Stimulated activated CD8-positive, alpha-beta memory T cell treated with anti-CD3 and anti-CD28 coated beads, Interleukin-7, amount 100 ng/mL, for 1 hour (primary cell): ENCODE measurements at places on chromosomes 6 and 20.

DNA sequence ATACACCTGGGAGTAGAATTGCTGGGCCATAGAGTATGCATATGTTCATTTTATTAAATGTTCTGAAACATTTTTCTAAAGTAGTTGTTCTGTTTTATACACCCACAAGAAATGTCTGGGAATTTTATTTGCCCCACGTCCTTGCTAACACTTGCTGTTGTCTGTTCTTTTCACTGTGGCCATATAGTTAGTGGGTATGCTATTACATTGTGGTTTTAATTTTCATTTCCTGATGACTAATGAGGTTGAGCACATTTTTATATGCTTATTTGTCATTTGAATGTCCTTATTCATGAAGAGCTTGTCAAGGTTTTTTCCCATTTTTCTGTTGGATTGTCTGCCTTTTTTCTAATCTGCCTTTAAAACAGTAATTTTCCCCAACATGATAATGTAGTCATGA lies 41.5 kb upstream of the TGM3 start:
- no peak for DNase-seq

GRCh38 chr20:41476013-41476441 lies 109.4 kb upstream of the EMILIN3 start:
- no peak for DNase-seq

GRCh38 chr6:149628875-149629510 lies 19.5 kb downstream of the KATNA1 start:
- DNase-seq = no peak

- DNase-seq = no peak
Measured at GRCh38 chr6:3009930-3010329, 10.2 kb downstream of the NQO2 start.

DNA sequence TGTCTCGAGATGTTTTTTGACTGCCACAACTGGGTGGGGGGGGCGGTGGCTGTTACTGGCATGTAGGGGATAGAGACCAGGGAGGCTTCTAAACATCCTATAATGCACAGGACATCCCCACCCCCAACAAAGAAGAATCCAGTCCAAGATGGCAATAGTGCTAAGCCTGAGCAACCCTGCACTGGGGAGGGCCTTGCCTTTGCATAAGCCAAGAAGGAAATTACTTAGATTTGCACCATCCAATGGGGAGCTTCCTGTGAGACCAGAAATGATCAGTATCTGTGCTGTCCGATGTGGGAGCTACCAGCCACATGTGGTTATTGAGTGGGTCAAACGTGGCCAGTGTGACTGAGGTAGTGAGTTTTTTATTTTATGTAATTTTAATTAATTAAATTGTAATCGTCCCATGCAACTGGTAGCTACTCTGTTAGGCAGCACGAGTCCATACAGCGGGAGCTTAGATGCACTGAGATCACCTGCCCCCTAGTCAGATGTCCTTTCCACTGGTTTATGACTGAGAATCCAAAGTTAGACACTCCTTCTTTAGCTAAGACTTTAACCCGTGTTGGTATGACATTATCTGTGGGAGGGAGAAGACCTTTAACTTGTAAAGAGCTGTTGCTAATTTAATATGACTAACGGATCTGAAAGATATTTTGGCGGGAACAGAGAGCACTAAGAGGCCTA lies 97.4 kb upstream of the NEDD9 start:
- no peak for DNase-seq

DNA sequence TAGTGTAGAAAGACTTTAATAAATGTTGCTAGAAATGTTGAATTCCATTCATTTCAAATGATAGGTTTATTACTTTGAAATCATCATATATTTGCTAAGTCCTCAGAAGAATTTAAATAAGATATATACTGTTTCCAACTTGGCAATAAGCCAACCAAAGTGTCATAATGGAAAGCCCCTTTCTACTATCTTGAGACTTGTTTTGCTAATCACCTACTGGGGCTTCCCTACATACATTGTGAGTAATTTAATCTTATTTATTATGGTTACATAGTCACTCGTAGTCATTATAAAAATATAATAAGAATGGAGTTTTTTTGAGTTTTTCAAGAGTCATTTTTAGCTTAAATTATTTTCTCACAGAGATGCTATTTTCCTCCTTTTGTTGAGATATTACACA lies 20.7 kb downstream of the COL19A1 start:
- no peak for DNase-seq

- no peak for DNase-seq
Measured at GRCh38 chr6:153129873-153130514, 1.1 kb downstream of the RGS17 start.

GRCh38 chr20:41927189-41927588 lies 309.0 kb upstream of the CHD6 start:
- no peak for DNase-seq

DNA sequence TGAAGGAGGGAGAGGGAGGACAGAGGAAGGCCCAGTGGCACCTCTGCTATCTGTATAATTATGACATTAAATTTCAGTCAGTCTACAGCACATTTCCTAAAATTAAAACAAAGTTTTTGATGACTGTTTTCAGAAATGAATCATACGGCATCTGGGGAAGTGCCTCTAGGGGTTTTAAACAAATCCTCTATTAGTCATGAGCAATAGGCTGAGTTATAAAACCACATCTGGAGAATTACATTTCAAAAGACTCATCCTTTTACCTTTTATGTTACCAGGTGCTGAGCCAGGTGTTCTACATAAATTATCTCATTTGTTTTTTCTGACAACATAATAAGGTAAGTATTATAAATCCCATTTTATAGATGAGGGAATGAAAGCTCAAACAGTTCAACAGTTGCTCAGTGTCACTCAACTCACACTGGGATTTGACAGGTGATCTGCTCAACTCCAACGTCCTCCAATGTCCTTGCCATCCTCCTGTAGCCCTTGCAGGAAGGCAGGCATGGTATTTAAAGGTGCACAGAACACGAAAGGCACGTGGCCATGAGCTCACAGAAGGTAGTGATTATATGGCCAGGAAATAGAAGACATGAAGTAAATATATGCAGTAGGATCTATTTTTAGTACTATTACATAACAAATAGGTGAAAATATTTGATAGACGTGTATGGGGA lies 184.2 kb upstream of the MAN1A1 start:
- DNase-seq = no peak

GRCh38 chr6:148611213-148611612 lies 135.6 kb upstream of the UST start:
- DNase-seq = no peak

- DNase-seq = no peak
Measured at GRCh38 chr6:124463271-124463670, 499.0 kb upstream of the RNF217 start.

- no peak for DNase-seq
Measured at GRCh38 chr6:168999392-168999791, 254.3 kb downstream of the THBS2 start.

- no peak for DNase-seq
Measured at GRCh38 chr6:109791301-109791700, 100.2 kb downstream of the FIG4 start.

- DNase-seq = no peak
Measured at GRCh38 chr20:21503345-21503744, 10.5 kb downstream of the NKX2-2 start.

DNA sequence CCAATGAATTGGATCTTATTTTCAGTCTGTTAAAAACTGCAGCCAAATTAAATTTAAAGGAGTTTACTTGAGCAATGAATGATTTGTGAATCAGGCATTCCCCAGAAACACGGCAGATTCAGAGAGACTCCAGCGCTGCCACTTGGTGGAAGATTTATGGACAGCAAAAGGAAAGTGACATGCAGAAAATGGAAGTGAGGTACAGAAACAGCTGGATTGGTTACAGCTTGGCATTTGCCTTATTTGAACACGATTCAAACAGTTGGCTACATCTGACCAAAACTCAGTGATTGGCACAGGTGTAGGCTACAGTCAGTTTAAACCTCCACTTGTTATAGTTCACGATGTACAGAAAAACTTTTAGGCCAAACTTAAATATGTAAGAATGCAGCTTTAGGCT lies 257.6 kb upstream of the IMPG1 start:
- DNase-seq = no peak

DNA sequence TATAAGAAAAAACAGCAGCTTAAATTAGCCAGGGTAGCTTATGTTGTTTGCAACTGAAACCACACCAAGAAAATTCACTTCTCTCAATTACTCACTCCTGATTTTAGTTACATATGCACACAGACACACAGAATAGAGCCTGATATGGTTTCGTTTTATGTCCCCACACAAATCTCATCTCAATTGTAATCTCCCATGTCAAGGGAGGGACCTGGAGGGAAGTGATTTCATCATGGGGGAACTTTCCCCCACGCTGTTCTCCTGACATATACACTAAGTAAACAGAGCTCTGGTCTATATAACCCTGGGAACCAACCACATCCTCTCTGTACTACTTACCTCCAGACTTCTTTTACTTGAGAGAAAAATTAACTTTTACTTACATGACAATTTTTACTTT lies 9.8 kb downstream of the OR12D1 start:
- DNase-seq = no peak

DNA sequence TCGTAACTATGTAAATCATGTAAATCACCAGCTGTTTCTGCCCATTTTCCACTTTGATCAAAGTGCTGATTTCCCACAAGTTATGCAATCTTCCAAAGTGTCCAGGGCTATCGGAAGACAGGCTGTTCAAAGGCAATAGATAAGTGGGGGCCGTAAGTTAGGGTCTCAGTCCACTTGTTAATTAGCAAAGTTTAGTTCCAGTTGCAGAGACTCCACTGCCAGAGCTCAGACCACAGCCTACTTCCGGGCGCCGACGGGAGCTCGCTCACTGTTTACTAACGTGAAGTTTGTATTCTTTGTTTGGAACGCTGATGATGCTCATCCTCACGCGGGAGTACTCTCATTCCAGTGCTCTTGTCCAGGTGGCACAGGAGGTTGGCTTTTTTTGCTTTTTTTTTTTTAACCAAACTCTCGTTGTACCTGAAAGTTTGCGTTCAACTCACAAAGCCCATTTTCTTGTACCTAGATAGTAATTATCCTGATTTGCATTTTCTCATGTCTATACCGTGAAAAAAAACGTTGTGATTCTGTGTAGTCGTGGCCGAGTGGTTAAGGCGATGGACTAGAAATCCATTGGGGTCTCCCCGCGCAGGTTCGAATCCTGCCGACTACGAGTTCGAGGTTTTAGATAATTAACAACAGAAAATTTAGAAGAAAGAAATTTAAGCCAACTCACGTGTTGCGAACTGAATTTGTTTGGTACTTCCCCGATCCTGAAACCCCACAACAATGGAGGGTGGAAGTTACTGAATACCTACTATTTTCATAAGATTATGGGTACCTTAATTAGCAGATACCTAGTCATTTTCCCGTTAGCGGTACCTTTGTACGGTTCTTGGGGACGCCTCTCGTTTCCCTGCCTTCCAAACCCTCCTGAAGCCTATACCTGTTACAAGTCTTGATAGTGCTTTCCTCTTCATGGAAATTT lies 29.9 kb upstream of the ZNF184 start:
- peak; percentile 32 for DNase-seq

DNA sequence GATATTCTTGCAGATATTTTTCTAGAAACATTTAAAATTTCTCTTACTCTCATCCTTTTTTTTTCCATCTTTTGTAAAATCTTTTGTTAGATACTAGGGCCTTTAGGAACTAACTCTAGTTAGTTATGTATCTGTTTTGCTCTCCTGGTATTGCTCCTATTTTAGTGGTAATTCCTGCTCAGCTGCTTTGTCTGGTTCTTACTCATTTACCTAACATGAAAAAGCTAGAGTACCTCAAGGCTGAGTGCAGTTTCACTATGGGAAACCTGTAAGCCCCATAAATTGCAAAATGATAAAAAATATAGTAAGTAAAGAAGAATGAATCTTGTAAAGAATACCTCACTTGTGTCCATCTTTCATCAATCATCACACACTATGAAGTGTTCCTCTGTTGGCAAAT lies 1602.0 kb downstream of the GRIK2 start:
- no peak for DNase-seq

DNA sequence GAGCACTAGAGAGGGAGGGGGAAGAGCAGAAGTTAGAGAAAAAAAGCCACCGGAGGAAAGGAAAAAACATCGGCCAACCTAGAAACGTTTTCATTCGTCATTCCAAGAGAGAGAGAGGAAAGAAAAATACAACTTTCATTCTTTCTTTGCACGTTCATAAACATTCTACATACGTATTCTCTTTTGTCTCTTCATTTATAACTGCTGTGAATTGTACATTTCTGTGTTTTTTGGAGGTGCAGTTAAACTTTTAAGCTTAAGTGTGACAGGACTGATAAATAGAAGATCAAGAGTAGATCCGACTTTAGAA lies 2.0 kb downstream of the ID4 start:
- no peak for DNase-seq

DNA sequence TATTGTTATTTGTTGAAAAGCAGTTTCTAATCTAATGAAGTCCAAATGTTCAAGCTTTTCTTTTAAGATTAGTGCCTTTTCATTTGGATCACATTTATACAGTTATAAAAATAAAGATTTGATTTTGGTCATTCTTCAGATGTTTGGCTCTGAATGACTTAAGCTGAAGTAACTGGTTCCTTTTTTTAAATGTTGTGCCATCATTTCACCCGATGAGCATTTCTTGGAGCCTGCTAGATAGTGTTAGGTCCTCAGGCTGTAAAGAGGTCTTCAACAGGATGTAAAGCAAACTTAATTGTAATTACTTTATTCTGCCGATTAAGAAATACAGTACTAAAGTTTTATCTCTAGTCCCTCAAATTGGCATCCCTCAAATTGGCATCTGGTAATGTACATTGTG lies 41.2 kb upstream of the ASIP start:
- DNase-seq = no peak

DNA sequence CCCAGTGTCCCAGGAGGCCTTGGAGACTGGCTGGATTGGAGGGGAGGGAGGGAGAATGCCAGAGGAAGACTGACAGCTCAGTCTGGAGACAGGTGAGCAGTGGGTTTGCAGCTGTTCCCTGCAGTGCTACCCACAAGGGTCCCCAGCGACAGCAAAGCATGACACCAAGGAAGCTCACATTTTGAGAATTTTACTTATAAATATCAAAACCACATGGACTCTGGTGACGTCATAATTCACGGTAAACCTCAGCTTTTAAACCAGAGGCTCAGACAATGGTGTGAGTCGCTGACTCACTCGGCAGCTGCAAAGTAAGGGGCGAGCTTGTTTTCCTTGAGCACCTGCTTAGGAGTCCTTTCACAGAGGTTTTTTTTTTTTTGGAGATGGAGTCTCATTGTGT lies 65.2 kb downstream of the THBS2 start:
- no peak for DNase-seq

GRCh38 chr20:38766071-38766470 lies 17.8 kb downstream of the ACTR5 start:
- no peak for DNase-seq

GRCh38 chr20:62039738-62040137 lies 25.9 kb downstream of the TAF4 start:
- DNase-seq = no peak

- no peak for DNase-seq
Measured at GRCh38 chr20:10591946-10592521, 81.8 kb downstream of the JAG1 start.

GRCh38 chr6:4732691-4733315 lies 43.4 kb upstream of the CDYL start:
- DNase-seq = no peak

GRCh38 chr6:17100806-17101205 lies 1.0 kb upstream of the STMND1 start:
- no peak for DNase-seq
